ENCODE measurements at places on chromosomes 7 and 10.

GRCh38 chr10:45552476-45552875 is 120.1 kb downstream of the ZFAND4 start:
- no peak for DNase-seq

GRCh38 chr10:73991884-73992245 is 6.1 kb upstream of the VCL start:
- DNase-seq = peak; percentile 39

GRCh38 chr7:39531818-39532217 is 34.4 kb upstream of the YAE1 start:
- DNase-seq = no peak

DNA sequence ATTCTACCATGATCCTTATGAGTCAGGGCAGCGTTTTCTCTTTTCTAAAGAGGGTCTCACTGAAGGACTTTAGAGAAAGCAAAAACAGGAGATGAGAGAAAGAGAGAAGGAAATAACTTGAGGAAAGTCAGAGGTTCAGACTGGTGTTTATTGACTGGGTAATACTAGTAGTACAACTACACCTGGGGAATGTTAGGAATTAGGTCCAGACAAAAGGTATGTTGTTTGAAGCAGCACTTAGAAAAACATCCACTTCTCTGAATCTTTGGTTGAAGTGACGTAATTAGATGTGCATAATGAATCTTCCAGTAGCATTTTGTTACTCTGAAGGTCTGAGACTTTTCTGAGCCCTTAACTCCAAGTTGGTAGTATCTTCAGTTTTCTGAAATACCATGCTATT is 380.3 kb upstream of the LRGUK start:
- DNase-seq = no peak

GRCh38 chr7:135151533-135151932 is 3.7 kb downstream of the TMEM140 start:
- DNase-seq = no peak

DNA sequence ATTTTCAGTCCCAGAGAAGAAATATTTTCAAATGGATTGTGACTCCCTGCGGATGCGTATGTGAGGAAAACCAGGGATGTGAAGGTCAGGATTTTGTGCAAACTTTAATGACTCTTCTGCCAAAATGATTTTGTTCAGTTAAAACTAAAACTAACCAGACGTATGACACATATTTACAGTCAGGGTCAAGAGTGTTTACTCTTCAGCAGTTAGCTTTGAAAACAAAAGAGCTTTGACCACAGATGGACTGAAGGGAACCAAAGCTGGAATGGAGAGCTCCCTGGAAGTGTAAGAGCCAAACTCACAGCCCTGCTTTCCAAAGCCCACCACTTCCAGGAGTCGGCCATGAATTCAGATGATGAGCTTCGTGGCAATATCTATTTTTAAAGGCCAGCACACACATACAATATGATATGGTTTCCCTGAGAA is 15.5 kb downstream of the SVIL start:
- no peak for DNase-seq

DNA sequence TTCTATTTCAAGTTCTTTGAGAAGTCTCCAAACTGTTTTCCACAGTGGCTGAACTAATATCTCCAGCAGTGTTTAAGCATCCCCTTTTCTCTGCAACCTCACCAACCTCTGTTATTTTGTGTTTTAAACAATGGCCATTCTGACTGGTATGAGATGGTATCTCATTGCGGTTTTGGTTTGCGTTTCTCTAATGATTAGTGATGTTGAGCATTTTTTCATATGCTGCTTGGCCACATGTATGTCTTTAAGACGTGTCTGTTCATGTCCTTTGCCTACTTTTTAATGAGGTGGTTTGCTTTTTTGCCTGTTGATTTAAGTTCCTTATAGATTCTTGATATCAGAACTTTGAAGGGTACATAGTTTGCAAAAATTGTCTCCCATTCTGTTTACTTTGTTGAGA is 156.6 kb upstream of the IMMP2L start:
- no peak for DNase-seq

GRCh38 chr10:1184541-1185430 is 128.6 kb downstream of the WDR37 start:
- no peak for DNase-seq

GRCh38 chr7:100829150-100829716 is 1.9 kb upstream of the EPHB4 start:
- DNase-seq = no peak

- DNase-seq = no peak
Measured at GRCh38 chr7:5703572-5704533, 77.6 kb downstream of the RNF216 start.

GRCh38 chr10:119061352-119061751 is 19.3 kb downstream of the EIF3A start:
- no peak for DNase-seq

GRCh38 chr10:3623746-3624145 is 161.3 kb downstream of the KLF6 start:
- no peak for DNase-seq

GRCh38 chr10:3293581-3294431 is 121.2 kb upstream of the PITRM1 start:
- DNase-seq = no peak

GRCh38 chr7:13898957-13899670 is 90.4 kb downstream of the ETV1 start:
- DNase-seq = no peak

DNA sequence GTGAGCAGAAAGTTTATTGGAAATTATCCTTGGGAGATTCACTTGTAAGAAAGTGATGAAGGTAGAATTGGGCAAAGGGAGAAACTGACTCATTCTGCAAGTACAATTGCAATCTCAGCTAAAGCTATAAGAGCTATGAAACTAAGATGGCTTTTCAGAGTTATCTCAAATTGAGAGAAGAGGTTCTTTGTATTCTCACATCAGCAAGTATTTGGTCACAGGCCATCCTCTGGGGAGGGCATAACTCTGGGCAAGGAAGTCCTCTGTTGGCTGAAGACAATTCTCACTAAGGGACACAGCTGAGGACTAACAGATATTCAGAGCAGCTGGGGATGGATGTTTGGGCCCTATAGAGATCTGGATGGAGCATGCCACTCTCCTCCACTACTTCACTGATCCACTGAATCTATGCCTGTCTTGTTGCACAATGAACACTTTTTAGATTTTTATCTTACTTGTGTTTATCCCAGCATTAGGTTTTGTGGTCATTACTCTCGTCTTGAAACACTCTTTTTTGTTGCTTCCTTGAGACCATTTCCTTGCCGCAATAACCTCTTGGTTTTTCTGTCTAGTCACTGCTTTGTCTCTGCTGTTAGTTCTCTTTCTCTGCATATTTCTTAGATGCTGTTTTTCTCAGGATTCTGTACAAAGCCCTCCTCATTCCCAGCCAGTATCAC is 115.1 kb downstream of the GNAI1 start:
- DNase-seq = no peak

GRCh38 chr10:103125323-103126267 is 67.5 kb downstream of the NT5C2 start:
- no peak for DNase-seq

- no peak for DNase-seq
Measured at GRCh38 chr7:85600395-85600794, 413.5 kb upstream of the SEMA3D start.

DNA sequence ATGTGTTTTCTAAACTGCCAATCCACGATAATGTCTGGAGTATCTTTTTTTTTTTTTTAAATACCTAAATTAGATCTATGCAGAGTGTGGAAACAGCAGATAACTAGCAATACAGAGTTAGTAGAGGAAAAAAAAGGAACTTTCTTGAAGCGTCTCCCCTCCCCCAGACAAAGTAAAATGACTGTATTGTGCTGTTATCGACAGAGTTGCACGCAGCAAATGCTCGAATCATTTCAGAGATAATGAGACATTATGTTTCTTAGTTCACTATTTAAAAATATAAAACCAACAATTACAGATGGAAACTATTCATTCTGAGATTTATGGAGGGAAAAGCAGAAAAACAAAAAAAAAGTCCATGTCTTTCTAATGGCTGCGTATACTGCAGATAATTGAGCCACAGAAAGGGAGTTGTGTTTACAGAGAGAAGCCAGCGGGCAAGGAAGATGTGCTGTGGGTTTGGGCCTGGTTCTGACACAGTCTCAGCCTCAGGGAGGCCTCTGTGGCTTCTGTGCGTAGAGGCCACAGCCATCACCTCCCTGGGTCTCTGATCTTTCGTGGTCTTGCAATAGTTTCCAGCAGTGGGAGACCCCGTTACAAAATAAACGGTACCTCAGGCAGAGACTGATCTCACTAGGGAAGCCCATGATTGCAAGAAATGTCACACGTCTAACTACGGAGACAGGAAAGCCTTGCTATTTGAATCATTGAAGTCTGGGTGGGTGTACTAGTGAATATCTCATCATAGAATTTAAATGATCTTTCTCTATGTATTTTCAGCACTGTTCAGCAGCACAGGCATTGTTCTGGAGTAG is 19.1 kb upstream of the KLF6 start:
- peak; percentile 59 for DNase-seq

- DNase-seq = no peak
Measured at GRCh38 chr10:122115874-122116273, 126.9 kb downstream of the TACC2 start.

- DNase-seq = no peak
Measured at GRCh38 chr7:11343818-11344413, 370.2 kb downstream of the PHF14 start.

- DNase-seq = no peak
Measured at GRCh38 chr10:24382979-24383663, 174.2 kb downstream of the KIAA1217 start.

DNA sequence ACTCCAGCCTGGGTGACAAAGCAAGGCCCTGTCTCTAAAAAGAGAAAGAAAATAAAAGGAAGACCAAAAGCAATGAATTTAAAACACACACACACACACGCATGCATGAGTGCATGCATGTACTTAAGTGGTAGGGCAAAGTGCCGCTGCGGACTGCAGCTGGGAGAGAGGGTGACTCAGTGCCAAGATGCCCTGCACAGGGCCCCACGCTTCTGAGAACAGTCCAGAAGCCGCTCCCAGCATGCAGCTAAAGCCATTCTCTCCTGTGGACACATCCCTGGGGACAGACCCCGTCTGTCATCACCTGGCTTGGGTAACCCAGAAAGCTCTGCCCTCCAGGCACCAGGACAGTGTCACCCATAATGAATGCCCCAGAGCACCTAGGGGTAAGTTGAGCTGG is 61.0 kb upstream of the MYL10 start:
- no peak for DNase-seq

GRCh38 chr10:104077663-104078151 is 8.0 kb downstream of the COL17A1 start:
- DNase-seq = no peak

DNA sequence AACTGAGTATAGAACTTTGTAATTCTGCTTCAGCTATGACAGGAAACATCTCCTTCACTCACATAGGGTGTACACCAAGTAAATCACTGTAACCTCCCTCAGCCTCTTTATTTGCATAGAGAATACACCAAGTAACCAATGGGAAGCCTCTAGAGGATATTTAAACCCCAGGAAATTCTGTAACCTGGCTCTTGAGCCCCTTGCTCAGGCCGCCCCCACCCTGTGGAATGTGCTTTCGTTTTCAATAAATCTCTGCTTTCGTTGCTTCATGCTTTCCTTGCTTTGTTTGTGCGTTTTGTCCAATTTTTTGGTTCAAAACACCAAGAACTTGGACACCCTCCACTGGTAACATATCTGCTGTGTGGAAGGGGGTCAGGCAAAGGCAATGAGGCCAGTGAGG is 60.2 kb downstream of the CLRN3 start:
- no peak for DNase-seq

- DNase-seq = no peak
Measured at GRCh38 chr7:81925530-81925929, 155.7 kb upstream of the HGF start.

DNA sequence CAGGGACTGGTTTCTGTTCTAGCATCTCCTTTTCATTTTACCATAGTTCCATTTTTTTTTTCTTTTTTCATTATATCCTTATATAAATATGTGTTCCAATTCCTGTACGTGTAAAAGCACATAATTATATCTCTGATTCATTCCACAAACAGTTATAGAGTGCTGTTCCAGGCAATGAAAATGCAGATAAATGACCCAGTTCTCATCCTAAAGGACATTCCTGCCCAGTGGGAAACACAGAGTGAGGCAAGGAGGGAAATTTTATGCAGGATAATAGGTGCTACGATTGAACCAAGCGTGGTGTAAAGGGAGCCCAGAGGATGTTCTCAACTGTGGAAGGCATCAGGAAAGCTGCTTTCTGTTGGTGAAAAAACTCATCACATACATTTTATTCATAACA is 408.1 kb downstream of the GATA3 start:
- no peak for DNase-seq

GRCh38 chr10:33556620-33557019 is 222.2 kb upstream of the NRP1 start:
- DNase-seq = no peak

- no peak for DNase-seq
Measured at GRCh38 chr10:74775099-74775498, 51.3 kb upstream of the KAT6B start.

- no peak for DNase-seq
Measured at GRCh38 chr7:131105294-131105798, 222.3 kb upstream of the MKLN1 start.

Data from stimulated activated CD4-positive, alpha-beta T cell treated with anti-CD3 and anti-CD28 coated beads, TNF-alpha, amount 100 ng/mL, for 24 hours (primary cell).